Amygdala (tissue), 56 donors: ENCODE measurements at places on chromosomes 5 and 9.

DNA sequence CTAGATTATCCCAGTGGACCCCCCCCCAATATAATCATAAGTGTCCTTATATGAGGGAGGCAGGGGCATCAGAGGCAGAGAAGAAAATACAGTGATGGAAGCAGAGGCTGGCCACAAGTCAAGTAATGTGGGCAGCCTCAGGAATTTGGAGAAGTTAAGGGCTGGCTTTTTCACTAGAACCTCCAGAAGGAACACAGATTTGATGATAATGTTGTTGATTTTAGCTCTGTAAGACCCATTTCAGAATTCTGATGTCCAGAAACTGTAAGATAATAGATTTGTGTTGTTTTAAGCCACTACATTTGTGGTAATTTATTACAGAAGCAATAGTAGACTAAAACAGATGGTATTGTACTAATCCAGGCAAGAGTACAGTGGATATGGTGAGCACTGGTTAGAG, 36.3 kb upstream of the LRRTM2 start:
- no peak for DNase-seq

DNA sequence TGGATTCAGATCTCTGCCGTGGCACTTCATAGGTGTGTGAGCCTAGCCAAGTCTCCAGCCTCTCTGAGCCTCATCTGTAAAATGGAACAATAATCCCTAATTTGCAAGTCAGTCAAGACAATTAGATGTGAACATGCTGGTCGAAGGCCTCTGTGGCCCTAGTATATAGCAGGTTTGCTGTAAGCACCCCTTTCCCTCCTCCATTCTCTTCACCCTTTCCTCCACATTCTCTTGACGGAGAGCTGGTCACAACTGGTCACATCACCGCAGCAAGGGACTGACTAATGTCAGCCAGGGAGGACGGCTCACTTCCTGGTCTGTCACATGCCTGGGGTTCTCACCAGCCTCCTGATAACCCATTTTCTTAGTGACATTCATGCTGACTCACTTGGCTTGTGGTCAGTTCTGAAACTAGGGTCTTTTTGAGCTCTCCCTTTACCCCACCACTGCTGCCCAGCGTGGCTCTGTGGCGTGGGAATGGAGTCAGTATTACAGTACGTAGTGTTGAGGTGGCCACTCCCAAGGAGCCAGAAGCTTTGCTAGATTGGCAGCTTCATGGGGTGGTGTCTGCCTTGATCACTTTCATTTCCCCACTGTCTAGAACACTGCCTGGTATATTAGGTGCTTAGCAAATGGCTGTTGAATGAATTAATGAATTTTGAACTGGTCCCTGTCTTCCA, 47.8 kb downstream of the ERGIC1 start:
- no peak for DNase-seq

GRCh38 chr5:26791433-26791832, 247.0 kb downstream of the CDH9 start:
- DNase-seq = no peak

GRCh38 chr5:111995701-111996100, 238.7 kb upstream of the NREP start:
- no peak for DNase-seq

- peak; percentile 61 for DNase-seq
Measured at GRCh38 chr9:129177443-129177790, 644 bp downstream of the IER5L start.

GRCh38 chr9:8555762-8556500, 756.4 kb upstream of the DMAC1 start:
- DNase-seq = no peak

- DNase-seq = peak; percentile 8
Measured at GRCh38 chr9:21812946-21813568, 10.6 kb downstream of the MTAP start.

GRCh38 chr5:3599226-3600105, 3.8 kb downstream of the IRX1 start:
- DNase-seq = no peak
